ENCODE measurements at places on chromosomes 16 and 17.

DNA sequence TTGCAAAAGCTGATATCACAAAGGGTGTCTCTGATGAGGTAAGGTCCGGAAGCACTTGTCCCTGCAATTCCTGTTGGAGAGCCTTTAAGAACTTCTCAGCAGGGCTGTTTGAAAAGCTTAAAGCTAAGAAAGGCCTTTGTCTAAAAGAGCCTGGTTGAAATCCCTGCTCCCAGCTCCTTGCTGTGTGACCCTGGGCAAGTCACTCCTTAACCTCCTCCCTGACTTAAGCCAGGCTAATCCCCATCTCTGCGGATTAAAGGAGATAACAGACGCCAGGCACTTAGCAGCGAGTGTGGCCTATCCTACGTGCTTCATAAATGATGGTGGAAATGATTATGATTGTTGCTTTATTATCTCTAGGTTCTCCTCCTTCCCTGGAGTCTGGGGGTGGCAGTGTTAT, 368.0 kb upstream of the RBFOX1 start:
- no peak for ATAC-seq

DNA sequence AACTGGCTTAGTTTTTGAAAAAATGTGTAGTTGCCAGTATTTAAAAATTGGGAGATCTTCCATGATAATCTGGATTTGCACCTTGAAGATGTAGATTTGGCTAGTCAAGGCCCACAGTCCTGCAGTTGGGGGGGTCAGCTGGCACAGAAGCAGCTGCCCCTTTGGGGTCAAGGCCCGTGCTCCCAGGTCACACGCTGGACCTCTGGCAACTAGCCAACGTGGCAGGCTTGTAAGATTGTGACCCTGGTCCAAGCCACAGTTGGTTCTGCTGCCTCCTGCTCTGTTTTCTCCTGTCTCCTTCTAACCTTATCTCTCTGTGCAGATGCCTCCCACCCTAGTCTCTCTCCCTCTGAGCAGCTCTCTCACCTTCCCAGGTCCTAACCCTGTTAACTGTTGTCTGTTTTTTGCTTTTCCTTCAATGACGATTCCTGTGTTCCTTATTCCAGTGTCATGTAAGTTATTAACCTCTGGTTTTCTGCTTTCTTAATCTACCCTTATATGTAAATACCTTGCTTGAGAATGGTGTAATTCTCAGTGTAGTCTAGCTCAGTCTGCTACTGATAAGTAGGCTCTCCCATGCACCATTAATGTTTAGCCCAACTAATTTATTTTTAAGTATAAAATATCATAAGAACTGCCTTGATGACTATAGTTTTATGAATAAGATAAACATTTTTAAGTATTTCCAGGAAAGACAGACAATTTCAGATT, 27.9 kb downstream of the CLEC16A start:
- no peak for ATAC-seq

- no peak for ATAC-seq
Observed at GRCh38 chr16:3598236-3598635, 13.2 kb downstream of the SLX4 start.

- no peak for ATAC-seq
Observed at GRCh38 chr16:83137326-83137781, 510.6 kb downstream of the CDH13 start.

DNA sequence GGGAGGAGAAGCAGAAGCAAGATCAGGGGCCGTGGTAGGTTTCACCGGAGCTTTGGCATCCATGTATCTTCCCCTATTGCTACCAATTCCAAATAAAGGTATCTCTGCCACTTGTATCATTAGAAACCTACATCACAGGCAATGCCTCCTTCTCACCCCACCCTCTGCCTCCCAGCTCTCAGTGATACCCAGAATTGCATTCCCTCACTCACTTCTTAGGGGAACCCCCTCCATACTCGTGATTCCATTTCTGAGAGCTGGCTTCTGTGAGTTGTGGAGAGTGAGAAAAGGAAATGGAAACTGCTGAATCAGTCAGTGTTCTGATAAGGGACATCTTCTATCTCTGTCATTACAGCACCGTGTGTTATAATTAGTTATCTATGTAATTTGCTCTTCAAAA, 2.3 kb upstream of the CCL3 start:
- no peak for ATAC-seq

DNA sequence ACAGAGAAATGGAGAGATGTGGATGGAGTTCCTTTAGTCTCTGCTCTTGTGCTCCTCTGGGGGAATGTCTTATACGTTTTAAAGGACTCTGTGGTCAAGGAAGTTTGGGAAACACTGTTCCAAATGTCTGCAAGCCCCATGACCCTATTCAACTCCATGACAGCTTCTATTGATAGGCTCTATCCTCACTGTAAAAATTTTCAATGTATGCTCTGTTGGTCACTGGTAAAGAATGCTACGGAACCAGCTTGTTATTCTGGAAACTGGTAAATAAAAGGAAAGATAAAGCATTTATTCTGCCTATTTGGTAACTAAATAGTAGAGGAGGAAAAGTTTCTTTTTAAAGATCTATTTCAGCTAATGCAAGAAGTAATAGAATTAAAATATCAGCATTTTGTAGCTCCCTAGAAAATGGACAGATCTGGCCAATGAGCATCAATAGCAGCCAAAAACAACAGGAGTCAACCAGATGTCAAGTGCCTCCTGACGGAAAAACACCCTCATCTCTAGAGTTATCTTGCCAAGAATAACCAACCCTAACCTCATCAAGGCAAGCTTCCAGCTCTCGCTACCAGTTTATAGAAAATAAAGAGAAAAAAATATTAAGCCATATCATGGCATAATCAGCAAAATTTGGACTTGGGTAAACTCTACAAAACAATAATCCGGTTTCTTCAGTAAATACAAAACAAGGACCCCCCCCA, 16.1 kb downstream of the GDE1 start:
- no peak for ATAC-seq

- peak; percentile 22 for ATAC-seq
Observed at GRCh38 chr16:4682616-4683254, 10.6 kb upstream of the NUDT16L1 start.

- ATAC-seq = no peak
Observed at GRCh38 chr17:82058230-82058854, 6.6 kb downstream of the GPS1 start.

DNA sequence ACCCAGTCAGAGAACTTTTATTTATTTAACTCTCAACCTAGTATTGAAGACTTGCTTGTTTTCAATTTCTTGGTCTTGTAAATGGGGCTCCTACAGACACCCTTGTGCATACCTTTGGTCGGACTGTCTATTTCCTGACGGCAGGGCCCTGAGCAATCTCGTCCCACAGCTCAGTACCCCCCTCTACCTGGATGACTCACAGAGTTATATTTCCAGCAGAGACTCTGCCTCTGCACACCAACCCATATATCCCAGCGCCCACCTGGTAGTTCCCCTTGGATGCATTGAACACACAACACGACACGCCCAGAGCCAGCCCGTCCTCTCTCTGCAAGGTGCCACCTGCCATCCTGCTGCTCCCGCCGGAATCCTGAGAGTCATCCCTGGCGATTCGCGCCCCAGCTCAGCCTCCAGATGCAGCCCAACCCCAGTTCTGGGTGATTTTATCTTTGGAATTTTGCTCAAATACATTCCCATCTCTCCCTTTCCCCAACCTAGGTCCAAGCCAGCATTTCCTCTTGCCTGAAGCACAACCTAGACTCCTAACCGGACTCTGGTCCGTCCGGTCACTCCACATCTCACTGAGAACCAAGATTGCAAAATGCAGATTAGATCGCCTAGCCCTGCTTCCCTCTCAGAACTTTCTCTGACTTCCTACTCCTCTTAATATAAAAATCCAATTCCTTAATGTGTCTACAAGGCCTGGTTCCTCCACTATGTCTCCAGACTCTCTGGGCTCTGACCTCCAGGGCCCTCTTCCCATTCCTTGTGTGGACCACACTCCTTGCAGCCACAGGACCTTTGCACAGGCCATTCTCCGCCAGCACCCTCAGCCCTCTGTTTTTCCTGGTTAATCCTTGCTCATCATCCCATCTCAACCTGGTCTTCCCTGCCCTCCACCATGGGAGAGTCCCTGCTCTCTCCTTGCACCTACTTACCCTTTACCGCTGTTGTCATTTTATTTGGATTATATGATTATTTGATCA, 129.2 kb downstream of the SEC14L1 start:
- ATAC-seq = peak; percentile 41

DNA sequence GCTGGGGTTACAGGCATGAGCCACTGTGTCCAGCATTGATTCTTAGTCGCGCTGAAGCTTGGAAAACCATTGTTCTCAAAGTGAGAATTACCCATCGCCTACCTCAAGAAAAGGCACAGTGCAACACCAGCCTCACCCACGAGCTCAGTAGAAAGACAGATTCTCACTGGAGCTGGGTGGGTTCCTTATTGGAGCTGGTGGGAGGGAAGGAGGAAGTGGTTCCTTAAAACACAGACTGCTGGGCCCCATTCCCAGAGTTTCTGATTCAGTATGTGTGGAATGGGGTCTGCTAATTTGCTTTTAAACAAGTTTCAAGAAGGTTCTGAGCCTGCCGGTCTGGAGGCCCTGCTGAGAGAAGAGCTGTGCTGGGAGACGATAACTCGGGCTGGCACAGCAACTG, 264.7 kb downstream of the ENGASE start:
- no peak for ATAC-seq

Measured in esophagus mucosa (tissue), 1 donor.